ENCODE measurements at places on chromosomes 11 and 22.

GRCh38 chr22:17781319-17782031 lies 7.2 kb upstream of the BID start:
- DNase-seq: peak; percentile 68

DNA sequence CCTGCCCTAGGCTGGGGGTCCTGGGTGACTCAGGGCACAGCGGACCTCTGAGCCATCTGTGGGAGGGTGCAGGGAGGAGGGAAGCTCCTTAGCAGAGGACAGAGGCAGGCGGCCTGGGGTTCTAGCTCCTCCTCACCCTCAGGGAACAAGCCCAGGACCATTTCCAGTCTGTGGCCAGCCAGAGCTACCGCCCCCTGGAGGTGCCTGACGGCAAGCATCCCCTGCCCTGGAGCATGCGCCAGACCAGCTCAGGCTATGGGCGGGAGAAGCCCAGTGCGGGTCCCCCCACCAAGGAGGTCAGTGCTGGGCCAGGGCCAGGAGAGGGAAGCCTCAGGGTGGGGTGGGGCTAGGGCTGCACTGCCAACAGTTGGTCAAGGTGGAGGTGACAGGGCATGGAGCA lies 26.0 kb upstream of the LRRC10B start:
- peak; percentile 12 for DNase-seq

DNA sequence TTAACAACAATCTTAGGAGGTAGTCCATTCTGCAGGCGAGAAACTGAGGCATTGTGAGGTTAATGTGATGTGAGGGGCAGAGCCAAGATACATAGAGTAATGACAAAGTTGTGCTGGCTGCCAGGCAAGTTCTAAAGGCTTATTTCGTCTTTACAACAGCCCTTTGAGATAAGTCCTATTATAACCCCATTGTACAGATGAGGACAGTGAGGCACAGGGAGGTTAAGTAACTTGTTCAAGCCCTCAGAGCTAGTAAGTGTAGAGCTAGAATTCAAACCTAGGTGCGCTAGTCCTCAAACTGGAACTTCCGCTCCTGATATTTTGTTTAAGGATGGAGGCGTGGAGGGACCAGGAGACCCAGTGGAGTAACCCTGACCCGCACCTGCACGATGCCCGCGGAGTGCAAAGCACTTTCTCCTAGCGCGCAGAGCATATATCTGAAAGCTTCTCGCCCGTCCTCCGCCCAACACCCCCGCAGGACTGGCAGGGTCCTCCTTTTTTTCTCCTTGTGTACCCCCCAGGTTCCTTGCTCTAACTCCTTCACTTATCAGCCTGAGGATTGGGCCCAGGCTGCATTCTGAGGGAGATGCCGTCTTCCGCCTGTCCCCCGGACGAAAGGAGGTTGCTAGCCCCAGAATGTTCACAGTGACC lies 4.9 kb upstream of the FLI1 start:
- DNase-seq: no peak

GRCh38 chr11:84566671-84567070 lies 1060.5 kb downstream of the DLG2 start:
- DNase-seq: no peak

- DNase-seq: no peak
Observed at GRCh38 chr11:94638301-94638901, 71.2 kb downstream of the PIWIL4 start.

DNA sequence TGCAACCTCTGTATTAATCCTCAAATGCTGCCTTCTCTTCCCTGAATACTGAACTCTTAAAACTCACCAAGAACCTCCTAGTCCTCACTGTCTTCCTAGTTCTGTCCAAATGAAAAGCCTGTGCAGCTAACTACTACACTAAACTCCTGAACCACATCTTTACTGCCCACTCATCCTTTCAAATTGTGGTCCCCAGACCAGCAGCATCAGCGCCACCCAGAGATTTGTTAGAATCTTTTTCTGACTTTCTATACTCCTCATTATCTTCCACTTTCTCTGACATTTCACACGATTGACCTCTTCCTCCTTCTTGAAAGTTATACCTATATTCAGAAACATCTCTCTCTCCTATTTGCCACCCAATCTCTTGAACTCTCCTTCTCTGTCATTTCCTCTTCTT lies 461.3 kb downstream of the DLG2 start:
- DNase-seq: no peak

GRCh38 chr11:68314203-68315170 lies 2.1 kb downstream of the LRP5 start:
- DNase-seq: no peak

DNA sequence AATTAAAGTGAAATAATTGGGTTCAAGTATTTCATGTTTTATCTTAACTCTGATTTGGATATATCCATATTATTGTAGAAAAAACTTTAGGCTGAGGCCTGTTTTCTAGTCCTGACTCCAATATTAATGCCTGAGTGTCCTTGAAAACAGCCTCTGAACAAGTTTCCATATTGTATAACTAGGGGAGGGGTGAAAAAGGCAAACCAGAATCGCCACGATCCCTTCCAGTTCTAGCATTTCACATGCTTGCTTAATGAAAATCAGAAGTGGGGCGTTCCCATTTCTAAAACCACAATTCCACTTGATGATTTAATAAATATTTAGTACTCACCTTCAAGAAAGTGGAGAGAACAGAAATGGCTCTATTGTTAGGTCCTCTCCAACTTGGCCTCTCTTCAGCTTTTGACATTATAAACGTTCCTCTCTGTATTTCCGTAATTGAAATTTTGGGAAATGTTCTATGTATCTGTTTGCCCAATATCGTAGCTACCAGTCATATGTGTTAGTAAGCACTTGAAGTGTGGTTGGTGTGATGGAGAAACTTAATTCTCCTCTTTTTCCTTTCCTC lies 561.4 kb upstream of the CCDC90B start:
- no peak for DNase-seq

- no peak for DNase-seq
Observed at GRCh38 chr11:118608360-118609227, 1.2 kb downstream of the PHLDB1 start.

DNA sequence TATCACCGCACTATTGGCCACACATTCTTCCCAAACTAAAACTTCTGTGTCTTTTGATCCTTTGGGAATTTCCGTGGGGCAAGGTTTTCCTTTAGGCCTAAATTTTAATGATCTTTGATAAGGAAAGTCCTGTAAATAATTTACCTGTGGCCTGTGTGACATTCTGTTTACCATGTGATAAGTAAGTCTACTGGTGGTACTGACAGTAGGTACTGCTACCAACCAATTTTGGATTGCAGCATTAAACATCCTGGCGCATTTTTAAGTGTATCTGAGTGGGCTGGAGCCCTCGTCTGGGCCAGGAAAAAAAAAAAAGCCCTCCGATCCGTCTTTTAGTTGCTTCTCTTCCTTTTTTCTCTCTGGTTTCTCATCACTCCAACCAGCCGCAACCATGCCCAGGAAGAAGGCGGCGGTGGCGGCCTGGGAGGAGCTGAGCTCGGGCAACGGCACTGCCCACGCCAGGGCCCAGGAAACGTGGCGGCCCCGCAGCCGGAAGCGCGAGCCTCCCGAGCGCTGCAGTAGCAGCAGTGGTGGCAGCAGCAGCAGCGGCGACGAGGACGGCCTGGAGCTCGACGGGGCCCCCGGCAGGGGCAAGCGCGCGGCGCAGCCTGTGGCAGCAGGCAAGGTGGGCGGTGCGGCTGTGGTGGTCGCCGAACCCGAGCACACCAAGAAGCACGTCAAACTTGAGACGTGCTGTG lies 33.6 kb downstream of the ASRGL1 start:
- no peak for DNase-seq

DNA sequence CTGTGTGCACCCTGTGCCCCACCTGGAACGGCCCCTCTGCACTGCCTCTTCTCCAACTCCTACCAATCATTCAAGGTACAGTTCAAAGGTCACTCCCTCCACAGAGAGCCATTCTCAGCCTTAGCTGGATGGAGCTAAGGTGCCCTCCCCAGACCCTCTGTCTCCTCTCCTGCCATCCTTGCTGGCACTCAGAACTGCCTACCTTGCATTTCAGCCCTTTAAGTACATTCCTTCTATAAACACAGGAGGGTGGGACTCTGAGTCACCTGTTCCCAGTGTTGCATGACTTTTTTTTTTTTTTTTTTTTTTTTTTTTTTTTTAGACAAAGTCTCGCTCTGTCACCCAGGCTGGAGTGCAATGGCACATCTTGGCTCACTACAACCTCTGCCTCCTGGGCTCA lies 8.6 kb downstream of the TTLL1 start:
- DNase-seq: no peak

DNA sequence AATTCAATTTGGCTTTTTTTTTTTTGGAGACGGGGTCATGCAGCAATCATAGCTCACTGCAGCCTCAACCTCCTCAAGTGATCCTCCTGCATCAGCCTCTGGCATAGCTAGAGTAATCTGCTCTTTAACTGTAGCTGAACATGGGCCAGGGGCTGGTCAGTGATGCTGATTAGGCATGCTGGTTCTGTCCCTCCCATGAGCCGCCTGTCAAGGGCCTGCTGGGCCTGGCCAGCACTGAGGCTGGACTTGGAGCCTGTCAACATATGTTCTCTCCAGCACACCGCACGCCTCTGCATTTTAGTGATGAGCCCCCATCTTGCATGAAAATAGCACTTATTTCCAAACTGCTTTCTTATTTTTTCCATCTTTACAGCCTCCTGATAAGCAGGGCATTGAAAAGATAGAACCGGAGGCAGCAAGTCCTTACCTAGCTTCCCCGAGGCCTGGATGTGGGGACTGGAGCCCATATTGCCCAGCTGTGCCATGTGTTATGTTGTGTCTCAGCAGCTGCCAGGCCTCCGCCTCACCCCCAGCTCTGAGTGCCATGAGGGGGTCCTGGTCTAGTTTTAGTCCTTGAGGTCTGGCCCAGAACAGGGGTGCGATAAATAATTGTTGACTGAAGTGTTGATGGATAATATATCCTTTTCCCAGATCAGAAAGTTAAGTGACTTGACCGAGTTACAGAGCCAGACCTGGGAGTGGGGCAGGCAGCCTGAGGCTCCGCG lies 80.0 kb downstream of the CTTN start:
- no peak for DNase-seq

GRCh38 chr11:45795379-45795778 lies 9.6 kb upstream of the SLC35C1 start:
- no peak for DNase-seq

GRCh38 chr11:15901054-15901453 lies 455.3 kb downstream of the SOX6 start:
- DNase-seq: no peak

- DNase-seq: no peak
Observed at GRCh38 chr11:44750551-44751465, 24.0 kb downstream of the TSPAN18 start.

GRCh38 chr11:113446112-113446511 lies 29.1 kb downstream of the DRD2 start:
- no peak for DNase-seq

DNA sequence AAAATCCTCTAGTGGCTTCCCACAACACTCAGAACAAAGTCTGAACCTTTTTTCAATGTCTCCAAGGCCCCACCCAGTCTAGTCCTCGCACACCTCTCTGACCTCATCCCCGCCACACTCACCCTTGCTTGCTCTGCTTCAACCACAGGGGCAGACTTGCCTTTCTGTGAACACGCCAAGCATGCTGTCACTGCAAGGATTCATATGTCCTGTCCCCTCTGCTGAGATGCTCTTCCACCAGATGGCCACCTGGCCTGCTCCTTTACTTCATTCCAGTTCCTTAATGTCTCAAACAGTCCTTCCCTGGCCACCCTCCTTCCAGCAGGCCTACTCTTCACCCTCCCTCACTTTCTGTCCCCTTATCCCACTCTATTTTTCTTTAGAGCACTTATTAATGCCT lies 60.6 kb upstream of the ARHGAP20 start:
- DNase-seq: no peak

- DNase-seq: no peak
Observed at GRCh38 chr11:79675081-79675480, 234.3 kb upstream of the TENM4 start.

GRCh38 chr22:37519268-37520195 lies at the start of gene CARD10:
CARD10 (minus strand) TSS chr22:37519415; CDS start chr22:37519200, 215 bp downstream.
- peak; percentile 29 for DNase-seq

DNA sequence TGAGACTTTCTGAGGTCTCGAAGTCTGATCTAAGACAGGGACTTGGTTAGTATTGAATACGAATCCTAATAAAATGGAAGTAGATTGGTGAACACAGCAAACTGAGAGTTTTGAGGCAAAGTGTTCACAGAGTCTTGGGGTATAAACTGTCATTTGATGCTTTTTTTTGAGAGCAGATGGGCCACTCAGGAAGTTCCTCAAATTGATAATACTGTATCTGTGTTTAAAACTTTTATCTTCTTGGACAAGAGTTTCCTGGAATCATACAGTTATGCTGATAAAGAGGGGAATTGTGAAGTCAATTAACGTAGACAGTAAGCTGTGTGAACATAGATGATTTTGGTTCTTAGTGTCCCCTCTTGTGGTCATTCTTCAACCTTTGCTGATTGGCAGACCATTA lies 80.0 kb upstream of the CLPB start:
- DNase-seq: no peak

GRCh38 chr22:22110548-22111266 lies 128.1 kb upstream of the TOP3B start:
- peak; percentile 24 for DNase-seq

DNA sequence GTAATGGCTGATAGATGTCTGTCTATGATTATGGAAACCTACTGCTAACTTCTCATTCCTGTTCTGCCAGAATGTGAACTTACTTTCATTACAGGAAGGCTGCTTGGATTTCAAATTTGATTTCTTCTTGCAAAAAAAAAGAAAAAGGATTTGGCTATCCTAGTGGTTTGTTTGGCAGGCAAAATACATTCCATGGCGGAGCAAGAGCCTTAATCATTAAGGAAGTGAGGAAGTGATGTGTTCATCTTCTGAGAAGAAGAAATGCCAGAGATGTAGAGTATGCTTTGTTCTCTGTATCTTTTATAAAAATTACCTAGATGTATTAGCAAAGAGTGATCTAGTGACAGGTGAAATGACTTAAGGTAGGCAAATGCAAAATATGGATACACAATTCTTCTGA lies 356.3 kb downstream of the SOX6 start:
- DNase-seq: no peak

GRCh38 chr11:86593833-86594232 lies 78.6 kb downstream of the ME3 start:
- no peak for DNase-seq

- DNase-seq: no peak
Observed at GRCh38 chr11:35089666-35090065, 49.3 kb upstream of the CD44 start.

DNA sequence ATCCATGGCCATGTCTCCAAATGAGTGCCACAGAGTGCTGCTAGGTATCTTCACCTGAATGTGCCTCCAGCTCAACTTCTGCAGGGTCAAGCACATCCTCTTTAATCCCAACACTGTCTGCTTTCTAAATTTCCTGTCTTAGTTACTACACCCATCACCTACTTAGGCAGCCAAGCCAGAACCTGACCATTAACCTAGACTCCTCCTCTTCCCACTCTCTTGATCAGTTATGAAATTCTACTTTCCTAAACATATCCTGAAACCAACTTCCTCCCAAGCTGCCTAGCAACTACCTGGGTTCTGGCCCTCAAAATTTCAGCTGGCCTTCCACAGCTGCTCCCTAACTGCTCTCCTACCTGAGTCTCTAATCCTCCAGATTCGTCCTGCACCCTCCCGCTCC lies 22.7 kb downstream of the CADM1 start:
- DNase-seq: no peak

All from SHP77 (cell line).